ENCODE measurements at places on chromosomes 1 and 21.

DNA sequence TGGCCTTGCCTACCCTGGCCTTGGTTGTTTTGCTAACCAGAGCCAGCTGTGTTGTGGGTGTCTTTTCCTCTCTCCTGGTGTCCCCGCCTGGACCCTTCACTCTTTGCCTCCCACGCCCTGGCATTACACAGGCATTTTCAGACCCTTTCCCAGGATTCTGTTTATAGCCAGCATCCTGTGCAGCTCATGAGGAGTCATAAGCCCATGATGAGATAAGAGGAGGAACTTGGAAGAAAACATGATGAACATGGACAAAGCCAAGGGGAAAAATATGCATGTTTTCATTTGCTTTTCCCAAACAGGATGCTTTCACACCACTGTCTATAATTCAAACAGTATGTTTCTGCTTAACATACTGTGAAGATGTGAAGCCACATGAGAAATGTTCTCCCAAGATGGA, 18.7 kb upstream of the WARS2 start:
- DNase-seq, result no peak

- DNase-seq, result no peak
Observed at GRCh38 chr21:15731243-15731613, 1.4 kb downstream of the USP25 start.

DNA sequence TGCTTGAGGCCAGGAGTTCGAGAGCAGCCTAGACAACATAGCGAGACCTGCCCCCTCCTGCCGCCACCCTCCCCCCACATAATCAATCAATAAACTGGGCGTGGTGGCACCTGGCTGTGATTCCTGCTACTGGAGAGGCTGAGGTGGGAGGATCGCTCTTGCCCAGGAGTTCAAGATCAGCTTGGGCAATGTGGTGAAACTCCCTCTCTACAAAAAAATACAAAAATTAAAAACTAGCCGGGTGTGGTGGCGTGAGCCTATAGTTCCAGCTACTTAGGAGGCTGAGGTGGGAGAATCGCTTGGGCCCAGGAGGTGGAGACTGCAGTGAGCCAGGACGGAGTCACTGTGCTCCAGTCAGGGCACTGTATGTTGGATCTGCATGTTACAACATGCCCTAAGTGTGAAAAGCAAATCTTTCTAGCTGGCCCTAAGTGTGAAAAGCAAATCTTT, 7.0 kb upstream of the MDM4 start:
- no peak for DNase-seq

GRCh38 chr1:219990782-219991510, 55.4 kb downstream of the EPRS1 start:
- no peak for DNase-seq

DNA sequence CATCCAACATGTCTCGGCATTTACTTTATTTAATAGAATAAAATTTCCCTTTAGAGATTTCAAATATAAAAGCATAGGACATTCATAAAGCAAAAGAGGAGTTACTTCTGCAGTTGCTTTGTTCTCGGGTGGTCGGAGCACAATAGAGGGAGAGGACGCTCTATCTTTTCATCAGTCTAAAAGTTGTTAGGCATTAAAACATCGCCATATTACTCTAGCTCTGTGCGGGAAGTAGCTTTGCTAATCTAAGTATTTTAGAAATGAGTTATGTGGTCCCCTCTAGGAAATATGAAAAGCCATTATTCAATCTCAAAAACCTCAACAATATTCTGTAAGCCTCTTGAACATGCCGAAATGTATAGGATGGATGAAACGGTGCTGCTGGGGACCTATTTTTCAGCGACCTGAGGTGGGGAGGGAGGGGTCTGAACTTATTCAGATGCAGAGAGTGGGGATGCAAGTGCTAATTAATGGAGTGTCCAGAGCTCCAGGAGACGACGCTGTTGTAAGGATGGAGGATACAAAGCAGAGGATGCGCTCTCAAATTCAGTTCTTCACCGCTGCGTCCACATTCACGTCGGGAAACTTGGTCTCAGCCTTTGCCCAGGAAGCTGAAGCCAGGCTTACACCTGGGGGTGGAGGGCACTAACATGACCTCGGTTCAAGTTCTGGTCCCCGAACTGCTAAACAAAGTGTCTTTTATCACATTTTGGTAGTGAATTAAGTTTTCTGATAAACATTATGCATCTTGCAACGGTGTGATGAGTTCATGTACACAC, 6.3 kb downstream of the CDKN2C start:
- DNase-seq, result no peak

DNA sequence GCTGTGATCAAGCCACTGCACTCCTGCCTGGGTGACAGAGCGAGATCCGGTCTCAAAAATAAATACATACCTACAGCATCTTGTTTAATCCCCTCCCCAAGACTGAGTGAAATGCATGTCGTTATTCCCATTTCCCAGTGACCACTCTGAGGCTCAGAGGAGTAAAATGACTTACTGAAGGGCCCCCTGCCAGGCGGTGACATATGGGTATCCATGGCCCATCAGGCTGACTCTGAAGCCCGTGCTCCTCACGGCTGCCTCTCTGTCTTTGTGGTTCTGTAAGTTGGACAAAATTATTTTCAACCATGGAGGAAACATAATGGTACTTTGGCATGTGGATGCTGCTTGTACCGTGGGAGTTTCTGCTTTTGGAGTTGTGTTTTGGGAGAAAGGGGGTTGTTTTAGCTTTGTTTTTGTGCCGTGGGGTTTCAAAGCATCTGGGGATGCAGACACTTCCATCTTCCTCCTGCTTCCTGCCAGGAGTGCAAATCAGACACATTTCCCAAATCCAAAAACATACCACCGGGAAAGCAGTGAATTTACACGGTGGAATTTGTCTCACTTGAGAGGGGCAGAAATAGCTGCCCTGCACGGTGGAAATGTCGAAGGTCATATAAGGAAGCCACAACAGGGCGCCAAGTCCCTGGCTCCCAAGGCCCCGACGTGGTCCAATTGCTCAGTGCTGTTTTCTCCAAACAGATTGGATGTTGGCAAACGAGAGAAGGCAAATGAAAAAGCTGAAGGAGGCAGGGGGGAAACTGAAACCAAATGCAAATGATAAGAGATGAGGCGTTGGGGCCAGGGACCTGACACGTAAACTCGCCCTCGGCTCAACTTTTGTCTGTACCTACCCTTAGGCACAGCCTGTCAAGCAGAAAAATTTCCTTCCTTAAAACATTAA, 17.1 kb upstream of the PINK1 start:
- peak; percentile 20 for DNase-seq

All from GM06990 (cell line).